ENCODE measurements at places on chromosomes 7 and 10.

- no peak for DNase-seq
Measured at GRCh38 chr7:97133159-97133558, 15.7 kb downstream of the SDHAF3 start.

- no peak for DNase-seq
Measured at GRCh38 chr7:103051519-103051918, 23.1 kb downstream of the FBXL13 start.

DNA sequence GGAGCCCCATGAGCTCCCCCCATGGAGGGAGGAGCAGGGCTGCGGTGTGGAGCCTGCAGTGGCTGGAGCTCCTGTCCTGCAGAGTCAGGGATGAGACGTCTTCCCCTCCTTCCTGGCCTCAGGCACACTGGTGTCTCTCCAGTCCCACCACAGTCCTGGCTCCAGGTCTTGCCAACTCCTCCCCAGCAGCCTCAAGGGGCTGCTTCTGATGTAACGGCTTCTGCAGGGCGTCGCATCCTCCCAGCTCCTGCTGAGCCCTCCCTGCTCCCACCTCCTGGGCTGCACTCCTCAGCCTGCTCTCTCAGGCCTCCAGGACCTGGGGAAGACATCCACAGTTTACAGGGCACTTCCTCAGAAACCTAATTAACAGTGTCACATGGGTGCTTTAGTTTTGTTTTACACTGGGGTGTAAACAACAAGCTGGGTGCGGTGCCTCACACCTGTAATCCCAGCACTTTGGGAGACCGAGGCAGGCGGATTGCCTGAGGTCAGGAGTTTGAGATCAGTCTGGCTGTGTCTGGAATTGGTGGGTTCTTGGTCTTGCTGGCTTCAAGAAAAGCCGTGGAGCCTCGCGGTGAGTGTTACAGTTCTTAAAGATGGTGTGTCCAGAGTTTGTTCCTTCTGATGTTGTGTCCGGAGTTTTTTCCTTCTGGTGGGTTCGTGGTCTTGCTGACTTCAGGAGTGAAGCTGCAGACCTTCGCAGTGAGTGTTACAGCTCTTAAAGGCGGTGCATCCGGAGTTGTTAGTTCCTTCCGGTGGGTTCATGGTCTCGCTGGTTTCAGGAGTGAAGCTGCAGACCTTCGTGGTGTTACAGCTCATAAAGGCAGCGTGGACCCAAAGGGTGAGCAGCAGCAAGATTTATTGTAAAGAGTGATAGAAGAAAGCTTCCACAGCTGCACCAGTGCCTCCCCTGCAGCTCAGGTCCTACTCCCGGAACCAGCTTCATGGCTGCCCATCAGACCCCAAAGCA, 95.0 kb downstream of the PAXIP1 start:
- DNase-seq, result no peak

DNA sequence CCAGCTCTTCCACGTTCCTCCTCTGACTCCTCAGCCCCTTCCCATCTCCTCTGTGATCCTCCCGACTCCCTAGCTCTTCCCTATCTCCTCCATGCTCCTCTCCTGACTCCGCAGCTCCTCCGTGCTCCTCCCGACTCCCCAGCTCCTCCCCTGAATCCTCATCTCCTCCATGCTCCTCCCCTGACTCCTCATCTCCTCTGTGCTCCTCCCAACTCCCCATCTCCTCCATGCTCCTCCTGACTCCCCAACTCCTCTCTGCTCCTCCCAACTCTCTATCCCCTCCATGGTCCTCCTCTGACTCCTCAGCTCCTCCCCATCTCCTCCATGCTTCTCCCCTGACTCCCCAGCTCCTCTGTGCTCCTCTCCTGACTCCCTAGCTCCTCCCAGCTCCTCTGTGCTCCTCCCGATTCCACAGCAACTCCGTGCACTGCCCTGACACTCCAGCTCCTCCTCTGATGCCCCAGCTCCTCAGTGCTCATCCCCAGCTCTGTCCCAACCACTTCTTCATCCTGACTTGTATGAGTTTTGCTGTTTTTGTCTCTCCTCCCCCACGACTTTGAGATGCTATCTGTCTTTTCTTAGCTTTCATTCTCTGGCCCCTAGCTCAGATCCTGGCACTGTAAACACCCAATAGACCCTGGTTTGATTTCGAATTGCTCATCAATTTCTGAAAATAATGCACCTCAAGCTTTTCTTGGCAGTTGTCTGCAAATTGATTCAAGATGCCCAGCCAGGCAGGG, 38.3 kb downstream of the OAT start:
- DNase-seq, result no peak

DNA sequence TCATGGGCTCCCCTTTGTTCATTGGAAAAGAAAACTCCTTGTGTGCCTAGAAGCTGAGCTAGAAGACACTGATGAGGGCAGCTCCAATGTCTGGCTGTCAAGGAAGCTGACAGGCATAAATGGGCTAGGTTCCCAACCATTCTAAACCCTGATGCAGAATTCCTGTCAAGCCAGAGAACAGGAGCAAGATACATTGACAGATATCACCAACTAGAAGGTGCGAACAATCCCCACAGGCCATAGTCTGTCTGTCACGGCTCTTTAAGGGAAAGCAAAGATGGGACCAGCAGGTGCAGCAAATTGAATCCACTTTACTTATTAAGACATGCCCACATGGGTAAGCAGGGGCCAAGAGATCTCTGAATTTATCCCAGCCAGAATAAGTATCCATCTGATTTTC, 617.9 kb upstream of the POT1 start:
- no peak for DNase-seq

DNA sequence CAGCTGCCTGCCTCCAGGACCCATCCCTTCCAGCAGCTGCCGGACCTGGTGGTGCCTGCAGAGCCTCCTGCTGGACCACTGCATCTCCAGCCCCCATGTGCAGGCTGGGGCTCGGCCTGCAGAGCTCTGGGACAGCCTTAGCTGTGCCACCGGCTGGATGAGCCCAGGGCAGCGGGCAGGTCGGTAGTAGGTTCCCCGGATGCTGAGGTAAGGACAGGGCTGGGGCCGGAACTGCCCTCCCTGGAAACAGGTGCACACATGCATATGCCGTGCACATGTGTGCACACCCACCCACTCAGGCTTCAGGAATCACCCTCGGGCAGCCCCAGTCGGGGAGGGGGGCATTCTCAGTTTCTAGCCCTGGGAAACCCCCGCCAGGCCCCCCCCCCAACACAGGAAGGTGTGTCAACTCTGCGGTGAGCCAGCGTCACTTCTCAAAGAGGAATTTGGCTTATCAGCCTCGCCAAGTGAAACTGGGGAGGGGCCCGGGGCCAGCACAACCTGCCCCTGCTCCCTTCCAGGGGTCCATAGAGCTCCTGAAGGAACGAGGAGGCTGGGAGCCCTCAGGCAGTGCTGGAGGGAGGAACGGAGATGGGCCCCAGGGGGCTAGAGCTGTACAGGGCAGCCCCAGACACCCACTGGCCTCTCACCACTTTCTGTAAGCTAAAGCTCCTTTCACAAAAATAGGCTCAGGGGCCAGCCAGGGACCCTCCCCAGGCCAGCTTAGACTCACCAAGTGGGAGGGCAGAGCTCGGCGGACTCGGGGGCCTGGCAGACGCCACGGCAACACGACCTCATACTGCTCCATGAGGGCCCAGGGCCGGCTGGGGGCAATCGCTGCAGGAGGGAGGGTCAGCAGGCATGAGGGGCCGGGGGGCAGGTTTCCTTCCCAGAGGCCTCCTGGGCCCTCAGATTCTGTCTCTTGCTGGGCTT, 1.7 kb downstream of the ADAM8 start:
- peak; percentile 57 for DNase-seq

DNA sequence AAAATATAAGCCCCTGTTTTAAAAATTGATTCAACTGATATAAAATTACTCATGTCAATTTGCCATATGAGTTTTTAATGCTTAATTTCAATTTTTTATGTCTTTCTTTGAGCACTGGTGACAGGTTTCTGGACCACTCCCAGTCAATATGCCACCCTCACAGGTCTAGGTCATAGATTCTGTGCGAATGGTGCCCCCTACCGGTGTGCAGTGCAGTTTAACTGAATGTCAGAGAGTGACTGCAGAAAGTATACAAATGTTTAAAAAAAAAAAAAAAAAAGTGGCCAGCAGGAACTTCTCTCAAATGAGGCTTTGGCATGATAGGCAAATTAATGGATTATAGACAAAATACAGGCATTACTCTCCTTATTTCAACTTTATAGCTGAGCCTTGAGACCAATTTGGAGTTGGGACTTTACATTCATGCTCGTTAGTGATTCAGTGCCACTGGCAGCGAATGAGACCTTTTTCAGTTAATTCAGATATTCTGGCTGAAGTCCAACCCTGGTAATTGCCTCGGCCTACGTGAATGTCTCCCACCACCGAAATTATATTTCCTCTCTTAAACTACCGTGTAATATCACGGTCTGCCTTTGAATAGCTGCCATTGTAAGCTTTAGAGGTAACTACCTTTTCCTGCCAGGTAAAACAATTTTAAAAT, 427.6 kb downstream of the PHTF2 start:
- DNase-seq, result no peak

- no peak for DNase-seq
Measured at GRCh38 chr10:119693262-119693957, 32.4 kb upstream of the INPP5F start.

DNA sequence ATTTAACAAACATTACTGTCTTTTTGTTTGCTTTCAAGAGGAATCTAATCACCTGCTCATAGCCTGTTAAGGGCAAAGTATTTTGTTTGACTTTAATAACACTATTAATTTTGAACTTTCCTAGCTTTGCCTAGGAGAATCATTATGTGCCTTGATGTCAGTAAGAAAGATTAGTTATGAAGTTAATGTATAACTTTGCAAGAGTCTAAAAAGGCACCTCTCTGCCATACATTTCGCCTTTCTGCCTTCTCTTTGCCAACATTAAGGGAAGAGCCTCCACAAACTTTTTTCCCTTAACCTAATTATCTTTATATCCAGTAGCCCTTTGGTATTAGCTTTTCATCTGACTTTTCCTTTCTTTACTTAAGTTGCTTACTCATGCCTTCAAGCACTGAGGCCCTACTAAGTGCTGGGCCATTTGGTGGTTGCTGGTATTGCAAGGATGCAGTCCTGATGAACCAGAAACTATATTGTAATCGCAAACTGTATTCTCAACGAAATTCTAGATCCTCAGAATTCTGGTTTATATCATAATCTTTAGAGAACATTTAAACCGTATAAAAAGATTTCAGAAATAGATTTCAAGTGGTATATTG, 108.5 kb downstream of the SND1 start:
- no peak for DNase-seq

GRCh38 chr10:74145133-74145532, 5.5 kb downstream of the AP3M1 start:
- DNase-seq, result no peak

DNA sequence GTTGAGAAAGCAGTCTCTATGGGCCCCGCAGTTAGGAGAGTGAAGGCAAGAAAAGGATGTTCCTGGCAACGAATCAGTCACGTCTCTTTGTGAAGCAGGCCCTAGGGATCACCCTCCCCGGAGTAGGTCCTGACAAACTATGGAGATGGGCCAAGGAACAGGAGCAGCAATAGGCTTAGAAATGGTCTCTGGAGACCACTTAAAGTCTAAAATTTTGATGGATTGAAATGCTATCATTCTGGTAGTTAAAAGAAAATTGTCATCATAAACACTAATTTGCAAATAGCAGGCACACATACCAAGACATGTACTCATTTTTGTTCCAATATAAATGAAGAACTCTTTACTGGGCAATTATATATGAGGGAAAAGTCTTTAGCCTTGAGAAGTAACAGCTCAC, 123.5 kb downstream of the ITGB8 start:
- no peak for DNase-seq

GRCh38 chr10:128258421-128258976, 132.3 kb upstream of the MKI67 start:
- no peak for DNase-seq

- DNase-seq, result no peak
Measured at GRCh38 chr10:3477683-3478082, 305.1 kb upstream of the PITRM1 start.

GRCh38 chr10:70212879-70213278, 20.4 kb downstream of the PPA1 start:
- DNase-seq, result no peak

- DNase-seq, result no peak
Measured at GRCh38 chr10:18500576-18500975, 150.8 kb downstream of the NSUN6 start.

GRCh38 chr10:62696798-62697197, 107.7 kb upstream of the ADO start:
- no peak for DNase-seq

DNA sequence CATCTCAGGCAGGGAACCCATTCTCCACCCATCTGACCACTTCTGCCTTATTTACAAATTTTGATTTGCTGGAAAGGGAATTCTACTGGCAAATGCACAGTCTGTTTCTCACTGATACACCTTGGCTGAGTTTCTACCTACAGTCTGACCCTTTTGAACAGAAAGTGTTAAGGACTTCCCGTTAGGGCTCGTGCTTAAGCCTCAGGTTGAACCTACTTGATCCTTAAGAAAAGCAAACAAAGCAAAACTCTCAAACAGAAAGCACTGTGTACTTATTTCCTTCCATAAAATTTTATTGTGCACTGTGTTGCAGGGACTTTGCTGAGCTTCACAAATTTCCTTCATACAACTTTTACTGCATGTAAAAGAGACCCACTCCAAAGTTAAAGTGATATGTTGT, 367.8 kb downstream of the NRG3 start:
- DNase-seq, result no peak

GRCh38 chr7:39554583-39555165, 11.5 kb upstream of the YAE1 start:
- DNase-seq, result no peak

GRCh38 chr10:114626841-114627240, 31.2 kb downstream of the ABLIM1 start:
- DNase-seq, result no peak

DNA sequence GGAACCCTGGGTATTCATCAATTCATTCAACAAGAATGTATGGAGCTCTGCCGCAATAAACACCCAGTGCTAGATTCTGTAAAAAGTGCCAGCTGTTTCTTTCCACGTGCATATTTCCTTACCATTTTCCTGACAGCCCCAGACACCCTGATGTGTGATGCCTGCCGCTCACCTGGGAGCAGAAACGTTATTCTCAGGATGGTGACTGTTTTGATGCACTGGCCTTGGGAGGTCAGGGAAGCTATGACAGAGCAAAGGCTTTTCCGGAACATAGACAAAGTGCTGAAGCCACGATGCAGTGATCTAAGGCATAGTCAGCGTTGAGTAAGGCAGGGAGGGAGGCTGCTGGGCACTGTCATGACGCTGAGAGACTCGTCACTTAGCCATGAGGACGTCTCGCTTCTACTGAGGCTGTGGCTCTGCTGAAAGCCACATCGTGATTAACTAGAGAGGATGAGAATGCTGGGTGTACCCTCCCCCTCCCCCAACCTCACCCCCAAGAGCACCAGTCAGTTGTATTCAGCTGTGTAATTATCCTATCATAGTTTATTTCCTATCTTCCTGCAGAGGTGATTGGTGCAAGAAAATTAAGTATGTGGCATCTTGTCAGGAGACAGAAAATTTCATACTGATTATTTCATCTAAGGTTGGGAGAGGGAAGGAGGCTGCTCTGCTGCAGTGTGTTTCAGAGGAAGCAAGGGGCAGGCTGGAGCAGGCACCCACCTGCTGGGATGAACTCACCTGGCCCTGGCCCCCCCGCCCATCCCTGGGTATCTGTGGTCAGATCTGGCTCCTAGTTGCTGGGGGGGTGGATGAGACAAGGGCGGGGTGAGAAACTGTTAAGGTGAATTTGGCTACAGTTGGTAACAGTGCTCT, 48.8 kb upstream of the SMNDC1 start:
- no peak for DNase-seq

GRCh38 chr7:93923942-93924341, 2.4 kb downstream of the GNG11 start:
- DNase-seq, result no peak

GRCh38 chr10:124124123-124124768, 30.8 kb upstream of the CHST15 start:
- DNase-seq, result no peak
